ENCODE measurements at places on chromosomes 16 and 17. TPM values are rescaled to one million over a fixed set of nuclear protein-coding genes. Genes with fewer than 3 reads are reported as not detected.

The CFAP97D1 gene
- total RNA-seq = not detected

The IST1 gene
- 231 TPM for total RNA-seq

DNA sequence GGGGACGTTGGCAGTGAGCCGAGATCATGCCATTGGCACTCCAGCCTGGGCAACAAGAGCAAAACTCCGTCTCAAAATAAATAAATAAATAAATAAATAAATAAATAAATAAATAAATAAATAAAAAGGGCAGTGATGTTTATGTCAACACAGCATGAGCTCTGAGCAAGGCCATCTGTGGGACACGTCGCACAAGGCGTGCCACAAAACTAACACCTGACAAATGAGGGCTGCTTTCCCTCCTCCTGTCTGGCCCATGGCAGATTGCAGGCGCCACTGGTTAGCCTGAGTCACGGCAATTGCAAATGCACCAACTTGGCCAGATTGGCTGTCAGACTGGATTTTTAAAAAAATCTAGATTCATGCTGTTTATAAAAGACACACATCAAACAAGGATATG is 25.9 kb upstream of the SPNS3 start:
- no peak overlapping the region for H3K27ac ChIP-seq
- no peak overlapping the region for H3K4me3 ChIP-seq
- no peaks in the 10 kb centered on the region for H3K36me3 ChIP-seq
- H3K27me3 ChIP-seq = no peaks in the 10 kb centered on the region
- no peaks in the 10 kb centered on the region for H3K4me1 ChIP-seq
- DNase-seq = no peak

DNA sequence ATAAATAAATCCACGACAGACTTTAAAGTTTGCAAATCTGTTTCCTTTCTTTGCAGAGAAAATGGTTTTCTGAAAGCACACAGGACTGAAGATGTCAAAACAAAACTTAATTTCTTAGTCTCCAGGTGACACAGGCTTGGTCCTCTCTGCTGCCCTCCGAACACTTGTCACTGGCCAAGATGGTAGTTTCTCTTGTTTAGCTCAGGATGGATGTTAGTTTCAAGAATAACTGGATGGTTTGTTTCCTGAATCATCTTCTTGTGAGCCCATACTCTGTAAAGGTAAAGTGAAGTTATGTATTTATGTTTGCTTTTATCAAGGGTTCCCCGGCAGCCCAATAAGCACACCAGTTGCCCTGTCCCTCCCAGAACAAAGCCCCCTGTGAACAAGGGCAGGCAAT is 9.9 kb upstream of the FLCN start:
- H3K4me3 ChIP-seq = no peak overlapping the region
- no peak for DNase-seq
- H3K4me1 ChIP-seq = no peaks in the 10 kb centered on the region
